NCI-H1930 (cell line): ENCODE measurements at places on chromosomes 5 and 9.

GRCh38 chr5:138568061-138568824 lies 7.0 kb downstream of the HSPA9 start:
- no peak for DNase-seq

- DNase-seq = peak; percentile 31
Observed at GRCh38 chr5:90888511-90889324, 330.1 kb downstream of the ADGRV1 start.

DNA sequence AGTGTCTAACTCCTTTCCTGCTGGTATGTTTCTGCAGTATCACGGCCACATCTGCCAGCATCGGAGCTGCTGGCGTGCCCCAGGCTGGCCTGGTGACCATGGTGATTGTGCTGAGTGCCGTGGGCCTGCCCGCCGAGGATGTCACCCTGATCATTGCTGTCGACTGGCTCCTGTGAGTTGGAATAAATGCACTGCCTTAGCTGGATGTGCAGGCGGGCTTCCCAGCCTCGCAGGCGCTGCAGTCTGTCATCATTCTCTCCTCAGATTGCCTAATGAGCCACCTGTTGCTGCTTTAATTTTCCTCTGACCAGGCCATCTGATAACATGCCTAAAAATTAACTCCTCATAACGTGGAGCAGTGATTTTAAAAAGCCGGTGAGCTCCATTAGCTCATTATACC lies 79.1 kb upstream of the PLPP6 start:
- no peak for DNase-seq

DNA sequence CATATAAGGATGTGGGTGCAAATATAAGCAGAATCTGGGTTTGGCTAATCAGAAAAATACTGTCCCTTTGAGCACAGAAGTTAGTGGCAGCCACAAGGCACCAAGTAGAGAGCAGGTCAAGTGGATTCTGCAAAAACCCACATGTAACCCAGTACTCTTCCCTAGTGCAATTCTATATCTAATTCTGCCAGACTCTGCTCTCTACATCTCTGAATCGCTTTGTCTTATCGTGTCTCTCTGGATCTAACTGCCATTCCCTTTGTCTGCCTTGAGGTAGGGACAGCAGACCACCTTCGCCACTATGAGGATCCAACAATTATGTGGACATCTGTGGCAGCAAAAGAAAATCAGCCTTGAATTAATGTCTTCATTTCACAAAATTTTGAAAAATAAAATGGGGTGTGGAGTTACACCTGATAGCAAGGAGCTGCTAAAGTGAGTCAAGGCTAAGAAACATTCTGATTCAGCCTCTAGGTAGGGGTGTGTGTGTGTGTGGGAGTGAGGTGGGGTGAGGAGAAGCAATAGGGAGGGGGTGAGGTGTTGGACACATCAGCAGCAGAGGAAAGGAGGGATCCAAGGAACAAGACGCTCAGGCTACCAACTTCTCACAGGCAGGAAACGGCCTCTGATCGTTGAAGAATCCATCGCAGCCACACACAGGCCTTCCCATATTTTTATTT lies 33.7 kb upstream of the ZNF366 start:
- no peak for DNase-seq

DNA sequence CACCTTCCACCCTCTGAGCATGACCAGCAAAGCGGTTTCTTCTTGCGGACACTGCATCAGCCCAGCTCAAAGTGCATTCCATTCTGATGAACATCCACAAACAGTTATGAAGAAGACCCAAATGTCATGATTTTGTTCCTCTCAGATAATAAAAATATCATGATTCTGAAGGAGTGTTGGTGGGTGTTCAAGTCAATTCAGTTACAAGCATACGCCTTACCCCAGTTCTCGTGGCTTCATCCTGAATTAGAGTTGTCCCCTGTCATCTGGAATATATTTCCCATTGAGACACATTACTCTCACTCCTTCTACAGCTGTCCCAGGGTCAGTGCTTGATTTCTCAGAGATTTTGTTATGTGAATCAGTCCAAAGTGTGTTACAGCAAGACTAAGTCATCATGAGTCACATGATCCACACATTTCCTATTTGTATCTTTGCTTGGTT lies 325.4 kb downstream of the RFX3 start:
- no peak for DNase-seq

- no peak for DNase-seq
Observed at GRCh38 chr5:153551537-153552079, 61.1 kb downstream of the GRIA1 start.

- peak; percentile 7 for DNase-seq
Observed at GRCh38 chr5:45454114-45454513, 242.1 kb downstream of the HCN1 start.

- no peak for DNase-seq
Observed at GRCh38 chr5:61732369-61732768, 400.3 kb downstream of the ZSWIM6 start.

DNA sequence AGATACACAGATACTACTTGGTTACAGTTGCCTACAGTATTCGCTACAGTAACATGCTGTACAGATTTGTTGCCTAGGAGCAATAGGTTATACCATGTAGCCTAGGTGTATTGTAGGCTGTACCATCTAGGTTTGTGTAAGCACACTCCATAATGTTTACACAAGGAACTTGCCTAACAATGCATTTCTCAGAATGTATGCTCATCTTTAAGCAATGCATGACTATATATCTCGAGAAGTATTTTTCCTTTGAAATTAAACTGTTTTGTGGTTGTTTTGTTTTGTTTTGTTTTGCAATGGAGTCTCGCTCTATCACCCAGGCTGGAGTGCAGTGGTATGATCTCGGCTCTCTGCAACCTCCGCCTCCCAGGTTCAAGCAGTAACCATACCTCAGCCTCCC lies 25.3 kb downstream of the LRRC70 start:
- DNase-seq = no peak

- DNase-seq = peak; percentile 45
Observed at GRCh38 chr9:110027671-110028081, 180.3 kb downstream of the C9orf152 start.

- DNase-seq = no peak
Observed at GRCh38 chr9:5536684-5537083, 26.4 kb downstream of the PDCD1LG2 start.

DNA sequence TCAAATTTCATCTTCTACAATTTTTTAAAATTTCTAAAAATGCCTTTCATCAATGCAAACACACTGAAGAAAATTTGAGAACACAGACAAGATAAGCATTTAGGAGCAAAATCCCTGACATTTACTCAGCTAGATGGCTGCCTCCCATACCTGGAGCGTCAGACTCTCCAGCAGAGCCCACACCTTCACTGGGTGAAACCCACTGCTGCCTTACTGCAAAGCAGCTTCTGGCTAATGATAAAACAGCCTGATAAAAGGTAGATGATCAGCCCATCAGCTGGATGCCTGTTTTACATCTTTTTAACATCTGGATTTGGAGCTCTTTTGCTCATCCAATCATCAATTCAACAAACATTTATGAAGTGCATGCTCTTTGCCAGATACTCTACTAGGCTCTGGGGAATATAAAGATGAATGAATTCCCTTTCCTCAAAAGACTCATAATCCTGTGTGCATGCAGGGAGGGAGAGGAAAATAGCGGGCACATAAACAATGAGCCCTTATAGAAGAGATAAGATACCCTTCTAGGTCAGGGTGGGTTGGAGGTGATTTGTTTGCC lies 271.2 kb downstream of the SAXO1 start:
- peak; percentile 33 for DNase-seq

GRCh38 chr5:122424132-122424531 lies 112.1 kb downstream of the SNCAIP start:
- no peak for DNase-seq

- DNase-seq = no peak
Observed at GRCh38 chr5:98993512-98993911, 64.7 kb upstream of the CHD1 start.

GRCh38 chr5:62596096-62596495 lies 17.5 kb downstream of the LRRC70 start:
- no peak for DNase-seq

- DNase-seq = no peak
Observed at GRCh38 chr5:6344593-6344989, 33.8 kb downstream of the MED10 start.

DNA sequence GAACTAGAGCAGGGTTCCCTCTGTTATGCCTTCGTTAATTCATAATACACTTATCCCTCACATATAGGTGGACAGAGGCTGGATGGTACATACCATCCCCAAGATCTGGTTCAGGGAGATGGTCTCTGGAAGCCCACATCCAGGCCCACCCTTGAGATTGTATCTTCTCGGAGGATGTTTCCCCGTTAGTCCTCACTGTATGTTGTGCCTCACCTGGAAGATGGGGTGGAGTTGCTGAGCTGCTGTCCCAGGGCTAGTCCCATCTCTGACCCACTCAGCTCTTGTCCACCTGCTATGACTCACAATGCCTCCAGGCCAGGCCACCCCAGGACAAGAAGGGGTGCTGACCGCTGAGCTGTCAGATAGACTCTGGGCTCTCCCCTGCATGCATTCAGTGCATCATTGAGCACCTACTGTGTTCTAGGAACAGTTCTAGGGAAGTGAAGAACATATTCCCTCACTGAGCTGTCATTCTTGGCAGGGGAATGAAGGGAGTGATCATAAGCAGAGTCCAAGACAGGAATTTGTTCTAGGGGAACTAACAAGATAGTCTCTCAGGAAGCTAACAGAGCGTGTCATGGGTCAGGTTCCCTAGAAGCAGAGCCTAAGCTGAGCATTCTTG lies at the start of gene CBY3:
Gene CBY3 (minus strand): TSS at position 255 of the 622 bp plus-strand sequence. CDS start 116 bp downstream, at position 139.
- DNase-seq = no peak

- DNase-seq = no peak
Observed at GRCh38 chr5:82622711-82623514, 344.8 kb upstream of the RPS23 start.

DNA sequence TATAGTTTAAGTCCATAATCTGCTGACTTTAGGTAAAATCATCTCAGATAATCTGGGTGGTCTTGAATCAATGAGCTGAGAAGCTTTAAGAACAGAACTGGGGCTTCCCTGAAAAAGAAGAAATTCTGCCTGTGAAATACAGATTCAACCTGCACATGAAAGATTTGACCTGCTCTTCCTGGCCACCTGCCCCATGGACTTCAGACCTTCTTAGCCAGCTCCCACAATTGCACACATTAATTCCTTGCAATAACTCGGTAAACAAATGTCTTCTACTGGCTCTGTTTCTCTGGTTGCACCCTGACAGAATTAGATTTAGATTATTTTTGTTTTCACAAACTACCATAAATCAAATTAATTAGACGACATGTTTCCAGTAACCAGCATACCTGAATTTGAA lies 2117.9 kb upstream of the C9orf72 start:
- DNase-seq = no peak

DNA sequence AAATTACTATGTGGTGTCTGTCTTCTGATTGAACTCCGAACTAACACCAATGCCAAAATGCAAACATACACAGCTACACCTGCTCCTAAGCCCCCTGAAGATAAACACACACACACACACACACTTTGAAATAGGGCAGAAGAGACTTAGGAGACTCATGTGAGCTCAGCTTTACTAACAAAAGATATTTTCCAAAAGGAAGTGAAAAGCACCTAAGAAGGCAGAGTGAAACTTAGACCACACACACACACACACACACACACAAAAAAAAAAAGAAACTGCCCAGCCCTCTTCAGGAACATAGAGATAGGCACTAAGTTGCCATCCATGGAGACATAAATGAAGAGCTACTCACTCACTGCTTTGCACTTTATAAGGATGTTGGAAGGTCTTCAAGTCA lies 45.2 kb upstream of the APC start:
- DNase-seq = no peak

- no peak for DNase-seq
Observed at GRCh38 chr5:173395257-173395932, 67.2 kb upstream of the STC2 start.

DNA sequence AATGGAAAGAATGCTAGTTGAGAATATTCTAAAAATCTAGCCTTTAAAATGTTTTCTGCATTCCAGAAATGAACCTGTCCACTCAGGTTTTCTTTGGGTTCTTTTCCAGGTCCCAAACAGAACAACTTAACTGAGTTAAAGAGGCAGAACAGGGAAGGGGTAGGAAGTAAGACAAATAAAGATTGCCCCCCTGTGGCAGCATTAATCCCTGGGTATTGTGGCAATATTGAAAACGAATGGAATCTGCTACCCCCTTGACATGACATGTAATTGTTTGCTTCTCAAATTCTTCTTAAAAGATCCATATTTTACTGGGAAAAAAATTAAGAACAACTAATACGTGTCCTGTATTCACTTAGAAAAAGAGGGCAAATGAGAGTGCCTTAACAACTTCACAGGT lies 9.3 kb upstream of the RBM22 start:
- DNase-seq = no peak

- DNase-seq = no peak
Observed at GRCh38 chr5:93048858-93049257, 532.2 kb downstream of the NR2F1-AS1 start.

DNA sequence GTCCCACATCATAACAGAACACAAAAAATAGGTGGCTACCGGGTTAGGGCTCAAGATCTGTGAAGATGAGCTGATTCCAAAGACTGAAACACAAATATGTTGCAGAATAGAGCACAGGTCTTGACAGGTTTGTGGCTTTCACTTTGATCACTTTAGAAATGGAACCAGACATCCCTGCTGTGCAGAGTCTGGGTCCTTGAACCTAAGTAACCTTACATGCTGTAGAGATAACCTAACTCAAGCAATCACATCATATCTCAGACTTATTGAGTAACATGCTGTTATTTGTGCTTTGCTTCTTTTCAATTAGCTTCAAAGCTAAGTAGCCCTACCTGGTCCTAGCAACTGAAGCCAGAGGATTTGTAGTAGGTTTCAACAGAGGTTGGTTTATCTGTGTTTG lies 24.3 kb downstream of the FBXW2 start:
- DNase-seq = no peak

- DNase-seq = no peak
Observed at GRCh38 chr9:105154723-105155191, 89.7 kb upstream of the SLC44A1 start.

GRCh38 chr5:131525805-131526204 lies 109.2 kb downstream of the RAPGEF6 start:
- DNase-seq = no peak

GRCh38 chr5:124257048-124257447 lies 489.4 kb downstream of the ZNF608 start:
- DNase-seq = no peak

DNA sequence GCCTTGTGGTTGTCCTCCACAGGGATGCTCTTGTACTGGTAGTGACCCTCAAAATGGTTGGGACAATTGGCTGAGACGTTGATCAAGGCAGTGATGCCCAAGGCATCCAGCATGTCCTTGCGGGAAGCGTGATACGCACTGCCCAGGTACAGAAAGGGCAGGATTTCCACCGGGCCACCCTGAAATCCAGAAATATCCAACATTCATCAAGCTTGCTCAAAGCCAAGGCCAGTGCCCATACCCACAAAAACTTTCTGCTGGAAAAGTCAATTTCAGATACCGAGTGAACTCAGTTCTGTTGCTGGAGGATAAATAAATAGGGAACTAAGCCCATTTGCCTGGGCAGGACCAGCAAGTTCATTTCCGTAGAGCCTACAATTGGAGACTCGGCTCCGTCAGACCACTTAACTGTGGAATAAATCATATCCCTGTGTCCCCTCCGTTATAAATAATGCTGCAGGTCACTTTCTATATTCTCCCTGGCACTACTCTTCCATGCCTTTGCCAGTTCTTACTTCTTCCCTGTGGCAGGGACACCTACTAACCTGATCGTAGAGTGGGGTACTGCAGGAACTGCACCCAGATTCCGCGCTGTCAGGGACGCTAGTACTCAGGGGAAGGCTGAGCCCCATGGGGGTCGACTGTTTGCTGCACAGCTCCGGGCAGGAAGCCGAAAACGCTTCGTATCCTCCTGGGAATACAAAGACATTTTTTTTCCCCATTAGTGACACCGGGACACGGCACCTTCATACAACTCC lies 1.2 kb downstream of the DUSP1 start:
- no peak for DNase-seq

- no peak for DNase-seq
Observed at GRCh38 chr5:137462816-137463520, 36.2 kb downstream of the SPOCK1 start.
